ENCODE measurements at places on chromosomes 1 and 21.

DNA sequence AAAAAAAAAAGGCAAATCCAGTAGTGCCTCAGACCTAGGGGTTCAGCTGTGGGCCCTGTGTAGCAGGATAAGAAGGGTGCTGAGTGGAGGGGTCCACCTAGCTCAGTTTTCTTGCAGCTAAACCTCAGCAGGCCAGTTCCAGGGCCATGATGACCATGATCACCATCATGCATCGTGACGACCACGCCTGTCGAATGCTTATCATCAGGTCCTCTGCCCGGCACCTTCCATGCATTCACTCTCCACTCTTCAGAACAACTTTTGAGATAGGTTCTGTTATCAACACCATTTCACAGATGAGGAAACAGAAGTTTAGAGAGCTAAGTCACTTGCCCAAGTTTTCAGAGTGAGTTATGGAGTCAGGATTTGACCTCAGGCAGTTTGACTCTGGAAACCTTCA lies 54.9 kb downstream of the ACBD3 start:
- no peak for DNase-seq

DNA sequence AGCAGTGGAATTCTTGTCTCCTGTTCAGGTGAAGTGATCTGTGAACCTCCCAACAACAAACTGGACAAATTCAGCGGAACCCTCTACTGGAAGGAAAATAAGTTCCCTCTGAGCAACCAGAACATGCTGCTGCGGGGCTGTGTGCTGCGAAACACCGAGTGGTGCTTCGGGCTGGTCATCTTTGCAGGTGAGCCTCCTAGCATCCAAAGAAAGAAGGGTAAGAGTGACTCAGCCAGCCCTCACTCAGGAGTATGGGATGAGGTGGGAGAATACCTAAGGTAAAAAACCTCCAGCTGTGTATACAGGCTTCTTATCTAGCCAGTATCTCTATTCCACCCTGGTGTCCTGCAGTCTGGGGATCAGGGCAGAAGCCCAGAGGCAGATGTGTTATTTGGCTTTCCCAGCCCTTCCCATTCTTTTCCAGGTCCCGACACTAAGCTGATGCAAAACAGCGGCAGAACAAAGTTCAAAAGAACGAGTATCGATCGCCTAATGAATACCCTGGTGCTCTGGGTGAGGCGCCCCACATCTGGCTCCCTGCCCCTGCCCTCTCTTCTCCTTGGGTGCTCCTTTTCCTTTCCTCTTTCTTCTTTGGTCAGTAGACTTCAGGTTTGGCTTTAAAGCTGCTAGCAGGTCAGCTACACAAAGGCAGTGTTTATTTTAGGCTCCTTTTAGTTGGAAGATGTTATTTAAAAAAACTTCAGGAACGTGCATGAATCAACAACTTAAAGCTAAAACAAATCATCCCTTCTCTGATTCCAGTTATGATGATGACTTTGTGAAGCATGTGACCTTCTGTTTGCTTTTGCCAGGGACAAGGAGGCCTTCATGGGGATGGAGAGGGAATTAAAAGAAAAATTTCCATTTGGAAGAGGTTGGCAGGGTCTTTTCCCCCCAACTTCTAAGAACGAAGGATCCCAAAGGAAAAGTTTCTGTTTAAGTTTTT lies 9.0 kb downstream of the ATP8B2 start:
- DNase-seq = no peak

DNA sequence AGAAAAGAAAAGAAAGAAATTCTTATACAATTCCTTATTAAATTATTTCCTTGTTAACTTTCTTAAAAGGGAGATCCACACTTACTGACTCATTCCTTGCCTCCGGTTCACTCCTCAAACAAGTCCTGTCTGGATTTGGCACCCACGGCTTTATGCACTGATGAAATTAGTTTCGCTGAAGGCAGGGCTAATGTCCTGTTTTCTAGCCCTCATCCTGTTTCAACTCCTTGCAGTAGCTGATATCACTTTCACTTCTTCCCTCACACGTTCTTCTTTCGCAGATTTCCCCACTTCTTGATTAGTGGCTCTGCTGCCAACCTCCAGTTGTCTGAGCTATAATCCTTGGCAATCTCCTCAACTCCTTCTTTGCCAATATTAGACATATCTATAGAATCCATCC lies 215.2 kb downstream of the URB2 start:
- no peak for DNase-seq

DNA sequence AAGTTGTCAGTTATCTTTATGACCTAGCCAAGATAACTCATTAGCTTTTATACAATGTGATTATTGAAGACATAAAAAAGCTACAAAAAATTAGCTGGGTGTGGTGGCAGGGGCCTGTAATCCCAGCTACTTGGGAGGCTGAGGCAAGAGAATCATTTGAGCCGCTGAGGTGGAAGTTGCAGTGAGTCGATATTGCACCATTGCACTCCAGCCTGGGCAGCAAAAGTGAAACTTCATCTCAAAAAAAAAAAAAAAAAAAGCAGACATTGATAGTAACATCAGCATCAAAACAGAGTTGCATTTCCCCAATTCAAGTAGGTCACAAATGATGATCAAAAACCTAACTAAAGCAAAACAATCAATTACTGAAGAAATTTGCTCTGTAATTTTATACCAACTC lies 191.4 kb downstream of the PTGER3 start:
- no peak for DNase-seq

- no peak for DNase-seq
Observed at GRCh38 chr21:34091032-34091431, 17.7 kb downstream of the MRPS6 start.

GRCh38 chr1:168987923-168988322 lies 118.6 kb upstream of the ATP1B1 start:
- DNase-seq = no peak

GRCh38 chr1:153572569-153573015 lies 6.9 kb upstream of the S100A2 start:
- peak; percentile 34 for DNase-seq

DNA sequence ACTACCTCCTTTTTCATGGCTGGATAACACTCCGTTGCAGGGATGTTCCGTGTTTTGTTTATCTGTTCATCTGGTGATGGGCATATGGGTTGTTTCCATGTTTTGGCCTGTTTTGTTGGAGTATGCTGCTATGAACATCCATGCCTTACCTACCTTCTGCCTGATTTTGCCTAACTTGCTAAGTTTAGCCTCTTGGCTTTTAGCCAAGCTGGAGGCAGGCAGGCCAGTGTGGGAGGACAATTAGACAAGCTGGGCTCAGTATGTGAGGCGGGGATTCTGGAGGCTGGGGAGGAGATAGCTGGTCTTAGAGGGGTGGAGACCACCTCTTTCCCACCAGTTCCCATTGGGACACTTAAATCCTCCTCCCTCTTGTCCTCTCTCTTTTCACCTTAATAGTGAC lies 98.4 kb upstream of the WNT4 start:
- DNase-seq = no peak

GRCh38 chr1:97636941-97637340 lies 283.9 kb downstream of the DPYD start:
- DNase-seq = no peak

DNA sequence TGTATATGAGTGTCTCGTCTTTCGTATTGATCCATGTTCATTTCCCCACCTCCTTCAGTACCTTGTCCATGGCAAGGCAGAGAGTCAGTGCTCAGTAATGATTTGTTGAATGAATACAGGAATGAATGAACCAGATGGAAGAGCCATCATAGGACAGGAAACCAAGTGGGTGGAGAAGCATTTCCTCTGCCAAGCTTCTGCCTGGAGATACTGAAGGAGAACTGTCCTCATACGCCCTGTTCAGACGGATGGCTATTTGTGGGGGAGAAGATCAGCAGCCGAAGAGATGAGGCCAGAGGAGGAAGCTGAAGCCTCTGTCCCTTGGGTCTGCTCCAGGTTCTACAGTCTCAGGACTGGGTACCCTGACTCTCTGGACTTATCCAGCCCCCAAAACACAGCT lies 5.8 kb downstream of the FAM43B start:
- no peak for DNase-seq

DNA sequence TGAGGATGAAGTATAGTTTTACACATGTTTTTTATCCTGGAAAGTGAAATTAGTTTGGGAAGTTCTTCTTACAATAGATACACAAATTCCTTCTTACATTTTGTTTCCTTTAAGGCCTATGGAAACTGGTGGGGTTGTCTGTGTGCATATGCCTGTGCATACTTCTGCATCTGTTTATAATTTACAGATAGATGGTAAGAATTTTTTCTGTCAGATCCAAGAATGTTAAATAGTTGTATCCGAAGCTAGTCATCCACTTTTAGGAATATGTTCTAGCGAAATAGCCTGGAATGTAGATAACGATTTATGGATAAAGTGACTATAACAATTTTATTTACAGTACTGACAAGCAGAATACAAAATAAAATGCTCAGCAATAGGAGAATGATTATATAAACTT lies 194.1 kb downstream of the ROR1 start:
- no peak for DNase-seq

DNA sequence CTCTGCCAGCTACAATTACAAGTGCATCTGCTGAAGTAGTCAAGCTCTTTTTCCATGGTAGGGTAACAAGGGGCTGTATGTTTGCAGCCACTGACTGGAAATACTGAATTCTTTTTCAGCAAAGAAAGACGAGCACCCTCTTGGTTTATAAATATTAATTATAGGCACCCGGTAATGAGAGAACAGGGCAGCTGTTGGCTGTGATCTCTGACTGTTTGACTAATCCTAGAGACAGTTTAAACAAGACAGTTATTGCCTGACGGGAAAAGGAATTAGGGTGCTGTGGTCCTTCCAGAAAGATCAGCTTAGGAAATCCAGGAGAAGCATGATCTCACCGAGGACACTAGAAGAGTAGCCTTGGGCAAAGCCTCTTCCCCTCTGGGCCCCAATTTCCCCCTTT lies 183.7 kb upstream of the ZC3H12A start:
- DNase-seq = no peak

DNA sequence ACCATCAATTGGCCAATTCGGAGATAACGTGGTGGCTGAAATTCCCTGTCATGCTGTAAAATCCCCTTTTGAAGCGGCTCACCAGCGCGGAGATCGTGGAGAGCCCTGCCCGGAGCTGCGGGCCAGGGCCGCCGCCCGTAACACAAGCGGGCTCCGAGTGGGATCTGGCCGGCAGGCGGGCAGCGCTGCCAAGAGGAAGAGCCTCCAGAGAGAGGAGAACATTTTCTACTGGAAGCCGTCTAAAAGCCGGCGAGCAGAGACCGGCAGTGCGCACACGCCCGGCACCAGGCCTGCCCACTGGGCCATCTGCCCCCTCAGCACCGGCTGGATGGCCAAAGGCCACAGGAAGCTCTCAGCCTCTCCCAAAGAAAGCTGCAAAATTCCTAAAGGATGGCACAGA lies 15.5 kb downstream of the SSBP3 start:
- DNase-seq = no peak
